Fibroblast of lung (primary cell): ENCODE measurements at places on chromosomes 11 and 22.

DNA sequence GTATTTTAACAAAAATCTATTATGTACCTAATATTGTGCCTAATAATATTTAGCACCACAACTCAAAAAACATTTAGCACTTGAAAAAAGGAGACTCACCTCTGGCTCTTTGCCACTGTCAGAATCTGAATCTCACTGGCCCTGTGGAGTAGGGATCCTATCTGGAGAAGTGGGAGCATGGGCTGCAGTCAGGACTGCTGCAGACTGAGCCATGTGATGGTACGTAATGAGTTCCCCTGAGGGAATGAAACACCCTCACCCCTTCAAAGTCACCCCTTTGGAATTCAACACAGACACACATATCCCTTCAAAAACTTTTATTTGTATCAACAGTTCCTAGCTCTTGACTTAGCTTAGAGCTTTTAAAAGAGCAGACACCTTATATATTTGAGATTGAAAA lies 6.5 kb downstream of the PTPMT1 start:
- DNase-seq = peak; percentile 72

DNA sequence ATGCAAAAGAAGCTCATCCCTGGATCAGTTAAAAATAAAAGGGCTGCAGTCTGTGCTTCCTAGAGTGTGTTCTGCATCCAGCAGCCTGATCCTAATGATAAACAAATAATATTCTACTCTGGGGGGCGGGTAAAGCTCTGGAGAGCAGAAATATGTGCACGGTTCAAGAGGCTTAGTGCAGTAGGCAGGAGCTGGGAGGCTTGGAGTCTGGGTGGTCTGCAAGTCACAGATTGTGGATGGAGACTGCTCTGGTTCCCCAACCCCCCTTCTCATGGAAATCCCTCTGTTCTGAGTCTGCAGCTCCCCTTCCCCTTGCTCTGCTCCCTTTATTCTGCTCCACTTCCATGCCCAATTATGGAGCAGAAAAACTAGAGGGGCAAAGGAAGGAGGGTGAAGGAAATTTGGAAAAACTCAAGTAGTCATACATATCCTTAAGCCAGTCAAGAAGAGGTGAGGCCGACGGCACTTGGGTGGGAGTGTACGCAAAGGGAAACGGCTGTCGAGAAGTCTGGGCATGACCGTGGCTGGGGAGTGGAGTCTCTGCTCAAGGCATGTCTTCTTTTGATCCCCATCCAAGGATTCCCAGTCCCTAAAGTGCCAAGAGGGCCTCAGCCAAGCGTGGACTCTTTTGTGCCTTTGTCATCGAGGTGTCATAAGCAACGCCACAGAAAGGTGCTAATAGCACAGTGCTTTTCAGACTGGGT lies 16.3 kb upstream of the CLMP start:
- DNase-seq = no peak

GRCh38 chr11:15406851-15407351 lies 292.2 kb downstream of the INSC start:
- no peak for DNase-seq

- DNase-seq = no peak
These were observed 7.6 kb downstream of the APOBEC3G start for GRCh38 chr22:39084666-39085065.
